GM13977 (cell line): ENCODE measurements at places on chromosomes 1 and 21.

GRCh38 chr1:53182716-53183094 is 13.9 kb upstream of the CPT2 start:
- DNase-seq, result no peak

DNA sequence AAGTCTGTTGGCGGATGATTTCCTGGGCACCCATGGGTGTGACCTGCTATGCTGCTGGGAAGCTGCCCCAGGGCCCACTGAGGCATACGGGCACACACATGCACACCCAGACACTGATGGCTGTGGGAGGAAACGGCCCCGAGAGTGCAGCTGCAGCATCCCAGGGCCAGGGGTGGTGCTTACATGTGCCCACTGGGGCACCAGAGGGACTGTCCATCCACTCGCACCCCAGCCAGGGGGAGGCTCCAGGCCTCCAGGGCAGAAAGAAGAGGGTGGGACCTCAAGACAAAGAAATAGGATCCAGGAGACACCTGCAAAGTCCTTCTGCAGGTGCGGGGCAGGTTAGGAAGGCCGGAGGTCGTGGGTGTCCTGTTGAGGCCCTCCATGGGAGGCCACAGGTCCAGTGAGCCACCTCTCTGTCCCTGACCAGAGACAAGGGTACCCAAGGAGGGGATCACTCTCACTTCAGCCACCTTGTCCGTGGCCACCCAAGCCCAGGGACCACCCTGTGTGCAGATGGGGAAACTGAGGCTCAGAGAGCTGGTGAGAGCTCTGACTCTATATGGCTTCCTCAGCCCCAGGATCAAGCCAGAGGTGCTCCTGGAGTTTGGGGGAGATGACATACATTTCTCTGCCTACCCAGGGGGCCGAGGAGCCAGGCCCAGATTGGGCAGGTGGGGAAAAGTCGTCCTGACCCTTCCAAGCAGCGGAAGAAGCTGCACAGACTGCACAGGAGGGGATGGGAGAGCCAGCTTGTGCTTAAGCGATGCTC is 57.1 kb downstream of the WNT9A start:
- no peak for DNase-seq

DNA sequence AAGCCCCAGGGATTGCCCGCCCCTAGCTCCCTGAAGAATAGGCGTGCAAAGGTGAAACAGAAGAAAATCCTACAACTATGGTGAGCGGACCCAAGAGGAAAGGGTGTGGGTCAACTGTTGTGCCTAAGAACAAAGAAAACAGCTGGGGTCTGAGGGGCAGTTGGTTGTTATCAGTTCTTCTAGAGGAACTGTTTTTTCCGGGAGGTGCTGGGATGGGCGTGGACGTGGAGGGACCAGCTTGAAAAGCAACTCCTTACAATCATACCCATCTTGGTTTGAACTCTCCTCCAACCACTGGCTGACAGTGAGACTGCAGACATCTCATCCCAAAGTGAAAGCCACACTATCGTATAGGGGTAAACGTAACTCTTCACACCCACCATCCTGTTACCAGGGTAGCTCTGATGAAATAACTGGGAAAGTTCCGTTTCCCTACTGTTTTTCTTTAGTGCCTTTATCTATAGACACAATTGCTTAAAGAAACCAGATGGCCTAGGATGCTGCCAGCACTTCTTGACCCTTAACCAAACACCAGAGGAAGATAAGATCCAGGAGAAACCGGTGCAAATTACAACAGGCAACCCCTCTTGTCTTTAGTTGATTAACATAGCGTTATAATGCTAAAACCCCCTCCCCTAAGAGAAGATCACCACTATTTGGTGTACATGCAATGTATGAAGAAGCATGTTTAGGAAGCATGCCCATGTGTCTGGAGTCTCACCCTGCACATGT is 25.6 kb upstream of the FAM89A start:
- DNase-seq, result no peak

GRCh38 chr1:1916851-1917251 is 1.8 kb downstream of the CALML6 start:
- no peak for DNase-seq

GRCh38 chr1:219910716-219911115 is 17.6 kb downstream of the SLC30A10 start:
- no peak for DNase-seq

DNA sequence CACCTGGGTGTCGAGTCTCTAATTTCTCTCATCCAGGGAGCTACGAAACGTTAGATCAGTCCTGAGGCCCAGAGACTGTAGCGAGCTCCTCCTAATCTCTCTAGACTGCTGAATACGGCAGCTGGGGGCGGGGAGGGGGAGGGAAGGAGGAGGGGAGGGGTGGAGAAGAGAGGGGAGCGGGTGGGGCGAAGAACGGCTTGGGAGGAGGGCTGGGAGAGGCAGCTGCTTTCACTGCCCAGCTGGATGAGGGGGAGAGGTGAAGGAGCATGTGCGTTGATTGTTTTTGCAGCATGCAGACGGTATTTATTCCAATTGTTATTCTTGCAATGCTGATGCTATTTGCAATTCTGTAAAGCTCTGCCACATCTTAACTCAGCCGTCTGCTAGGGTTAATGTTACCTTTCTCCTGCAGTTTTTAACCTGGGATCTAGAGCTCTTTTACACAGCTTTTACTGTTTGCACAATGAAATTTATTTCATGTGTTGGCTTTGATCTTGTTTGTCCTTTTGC is 790 bp downstream of the DNAJC6 start:
- DNase-seq, result no peak

DNA sequence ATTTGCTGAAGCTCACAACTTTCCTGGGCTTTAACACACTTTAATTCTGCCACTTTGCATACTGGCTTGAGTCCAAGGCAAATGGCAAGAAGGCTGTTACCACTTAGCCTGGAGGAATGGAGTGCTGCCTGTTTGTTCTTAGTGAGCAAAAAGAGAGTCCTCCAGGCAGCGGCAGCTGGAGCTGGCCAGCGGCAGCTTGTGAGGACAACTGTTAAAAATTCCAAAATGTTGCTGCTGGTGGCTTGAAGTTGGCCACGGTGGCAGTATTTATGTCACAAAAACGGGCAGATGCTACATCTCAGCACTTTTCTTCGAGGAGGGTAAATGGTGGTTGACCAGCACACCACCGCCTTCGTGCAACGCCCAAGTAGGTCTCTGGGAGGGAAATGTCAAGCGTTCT is 27.3 kb downstream of the STPG1 start:
- DNase-seq, result no peak

DNA sequence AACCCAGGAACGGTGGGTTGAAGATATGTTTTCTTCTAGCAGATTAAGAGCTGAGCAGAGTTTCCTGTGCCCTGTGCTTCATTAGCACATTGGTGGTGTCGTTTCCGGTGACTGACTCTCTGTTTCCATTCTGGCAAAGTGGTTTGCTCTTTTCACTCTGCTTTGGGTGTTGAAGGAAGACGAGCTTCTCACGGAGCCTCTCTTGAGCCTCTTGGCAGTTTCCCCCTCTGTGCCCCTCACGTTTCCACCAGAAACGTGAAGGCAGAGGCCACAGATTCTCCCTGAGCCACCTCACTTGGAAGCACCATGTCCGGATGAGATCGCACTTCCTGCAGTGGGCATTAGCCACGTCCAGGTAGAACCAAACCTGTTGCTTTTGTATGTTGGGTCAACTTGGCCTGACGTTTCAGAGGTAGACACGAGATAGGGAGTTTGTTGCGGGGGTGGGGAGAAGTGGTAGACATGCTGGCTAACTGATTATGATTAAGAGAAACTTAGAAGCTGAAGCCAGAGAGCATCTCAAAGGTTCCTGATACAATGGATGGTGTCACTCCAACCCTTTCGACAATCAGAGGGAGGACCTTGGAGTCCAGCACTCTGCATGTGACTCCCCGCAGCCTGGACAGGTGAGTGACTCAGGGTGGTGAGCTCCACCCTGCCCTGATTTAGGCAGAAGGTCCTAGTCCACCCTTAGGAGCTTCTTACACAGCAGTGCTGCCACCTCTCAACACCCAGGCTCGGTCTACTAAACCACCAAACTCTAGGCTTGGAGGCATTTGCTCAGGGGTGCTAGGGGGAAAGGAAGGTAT is at the start of gene LAX1:
Gene LAX1, plus strand, starts transcription at position 155 of the 809 bp plus-strand sequence. Its CDS starts 383 bp downstream, at position 538.
- DNase-seq, result peak; percentile 55

DNA sequence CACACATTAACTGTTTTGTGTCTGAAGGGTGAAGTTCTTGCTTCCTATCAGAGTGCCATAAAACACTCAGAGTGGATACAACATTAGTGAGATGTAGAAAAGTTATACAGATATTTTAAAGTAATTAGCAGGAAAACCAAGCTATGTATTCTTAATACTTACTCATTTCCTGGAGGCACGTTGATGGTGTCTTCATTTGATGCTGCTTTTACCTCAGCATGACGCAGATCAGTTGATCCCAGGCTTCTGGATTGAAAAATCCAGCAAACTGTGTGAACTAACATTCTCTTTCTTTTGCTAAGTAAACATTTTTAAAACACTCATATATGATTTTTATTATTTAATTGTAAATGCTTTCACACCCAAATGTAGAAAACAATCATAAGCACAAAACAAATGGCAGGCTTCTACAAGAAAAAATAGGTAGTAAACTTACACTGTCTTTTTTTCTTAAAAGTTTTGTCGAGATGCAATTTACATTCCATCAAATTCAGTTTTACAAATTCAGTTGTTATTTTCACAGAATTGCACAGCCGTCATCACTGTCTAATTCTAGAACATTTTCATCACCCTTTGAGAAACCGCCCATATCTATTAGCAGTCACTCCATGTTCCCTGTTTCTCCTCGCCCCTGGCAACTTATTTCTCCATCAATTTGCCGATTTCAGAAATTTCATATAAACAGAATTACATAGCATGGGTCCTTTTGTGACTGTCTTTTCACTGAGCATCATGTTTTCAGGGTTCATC is 198.9 kb downstream of the LRRC7 start:
- DNase-seq, result no peak

DNA sequence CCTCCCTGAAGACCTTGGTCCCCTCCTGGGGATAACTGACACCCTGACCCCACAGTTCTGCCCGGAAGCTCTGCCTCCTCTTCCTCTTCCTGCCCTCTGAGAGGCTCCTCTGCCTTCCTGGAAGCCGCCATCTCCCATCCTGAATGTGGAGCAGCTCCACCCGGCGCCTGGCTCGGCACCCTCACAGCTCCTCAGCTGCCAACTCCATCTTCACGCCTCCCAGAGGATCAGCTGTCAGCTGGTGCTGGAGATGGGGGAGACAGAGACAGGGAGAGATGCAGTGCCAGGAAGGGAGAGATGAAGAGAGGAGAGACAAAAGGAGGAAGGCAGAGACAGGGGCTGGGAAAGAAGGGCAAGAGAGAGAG is 210.4 kb upstream of the CSF3R start:
- no peak for DNase-seq

DNA sequence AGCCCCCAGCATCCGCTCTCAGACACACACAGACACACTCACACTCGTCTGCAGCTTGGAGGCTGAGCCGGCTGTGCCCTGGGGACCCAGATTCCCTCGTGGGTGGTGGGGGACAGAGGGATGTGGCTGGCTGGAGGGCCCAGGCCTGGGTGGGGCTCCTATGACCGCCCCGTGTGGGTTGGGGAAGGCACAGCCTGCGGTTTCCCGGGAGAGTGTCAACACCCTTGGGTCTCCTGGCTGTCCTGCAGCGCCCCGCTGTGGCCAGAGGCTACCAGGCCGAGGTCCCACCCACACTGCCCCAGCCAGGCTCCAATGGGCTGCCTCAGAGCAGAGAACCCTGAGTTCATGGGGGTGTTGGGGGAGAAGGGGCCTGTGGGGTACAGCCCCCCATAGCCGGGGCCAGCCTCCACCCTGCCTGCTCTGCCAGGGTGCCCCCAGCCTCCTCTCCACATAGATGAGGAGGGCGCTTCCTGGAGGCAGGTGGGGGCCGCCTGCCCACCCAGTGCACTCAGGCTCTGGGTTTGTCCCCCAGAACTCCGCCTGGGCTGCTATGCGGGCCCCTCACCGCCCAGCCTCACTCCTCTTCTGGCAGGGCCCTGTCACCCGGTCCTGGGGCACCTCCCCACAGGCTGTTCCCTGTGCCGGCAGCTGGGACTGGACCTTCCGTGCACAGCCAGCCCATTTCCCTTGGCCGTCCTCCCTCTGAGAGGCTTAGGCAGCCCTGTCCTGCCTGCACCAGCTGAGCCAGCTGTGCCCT is at the start of gene TTC34:
Gene TTC34, minus strand, starts transcription at position 159 of the 757 bp plus-strand sequence. CDS start 866 bp downstream, outside the sequence.
- DNase-seq, result no peak

- no peak for DNase-seq
Observed at GRCh38 chr1:228754646-228755268, 19.5 kb downstream of the RHOU start.

DNA sequence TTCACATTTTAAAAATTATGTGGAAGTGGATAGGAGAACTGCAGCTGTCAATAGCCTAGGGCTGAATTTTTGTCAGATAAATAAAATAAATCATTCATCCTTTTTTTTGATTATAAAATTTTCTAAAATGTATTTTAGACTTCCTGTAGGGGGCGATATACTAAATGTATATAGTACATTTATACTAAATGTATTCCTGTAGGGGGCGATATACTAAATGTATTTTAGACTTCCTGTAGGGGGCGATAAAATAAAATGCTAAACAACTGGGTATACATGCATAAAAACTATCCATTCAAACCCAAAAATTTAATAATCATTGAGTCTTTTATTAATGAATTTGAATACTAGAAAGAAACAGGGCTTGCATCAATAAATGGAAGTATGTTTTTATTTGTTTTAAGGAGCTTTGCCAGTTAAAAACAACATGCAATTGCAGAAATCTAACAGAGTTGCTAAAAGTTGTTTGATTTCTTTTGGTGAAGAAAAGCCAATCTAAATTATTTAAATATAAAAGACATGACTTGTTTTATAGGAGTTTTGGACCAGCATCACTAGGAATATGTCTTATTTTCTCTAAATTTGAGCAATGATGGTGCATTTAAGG is 31.4 kb downstream of the CLCA1 start:
- DNase-seq, result peak; percentile 34

DNA sequence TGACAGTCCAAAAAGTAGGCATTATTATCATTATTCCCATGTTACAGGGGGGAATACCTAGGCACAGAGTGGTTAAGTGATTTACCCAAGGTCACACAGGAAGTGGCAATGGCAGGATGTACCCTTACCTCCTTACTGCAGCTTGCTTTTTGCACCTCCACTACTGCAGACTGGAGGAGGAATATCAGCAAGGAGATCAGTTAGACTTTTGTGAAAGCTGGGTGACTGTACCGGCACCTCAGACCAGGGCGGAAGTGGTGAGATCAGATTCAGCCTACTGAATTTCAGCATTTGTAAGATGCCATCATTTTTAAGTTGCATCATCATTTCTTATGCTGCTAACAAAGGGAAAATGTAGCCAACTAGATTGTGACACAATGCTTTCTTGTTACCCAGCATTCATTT is 4.5 kb downstream of the ADARB1 start:
- DNase-seq, result no peak

DNA sequence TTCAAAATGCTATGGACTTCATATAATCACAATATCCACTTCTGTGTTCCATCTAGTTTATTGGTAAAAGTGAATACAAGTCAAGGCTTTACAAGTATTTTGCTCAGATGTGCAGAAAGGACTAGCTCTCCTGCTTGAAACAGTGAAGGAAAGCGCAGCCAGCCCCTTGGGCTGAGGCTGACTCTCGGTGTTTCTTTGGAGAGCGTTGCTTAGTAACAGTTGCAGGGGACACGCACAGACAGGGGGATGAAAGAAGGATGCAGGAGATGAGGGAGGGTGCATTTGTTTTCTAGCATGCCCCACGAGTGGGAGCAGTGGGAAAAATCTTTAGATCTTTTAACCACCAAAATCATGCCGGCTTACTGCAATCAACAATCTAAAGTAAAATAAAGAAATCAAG is 9.1 kb downstream of the PYCR2 start:
- DNase-seq, result no peak
